Activated CD4-positive, alpha-beta T cell treated with anti-CD3 and anti-CD28 coated beads, Interleukin-2, amount 50 U/mL, for 4 hours (primary cell): ENCODE measurements at places on chromosomes 12 and 14.

GRCh38 chr12:115491511-115492250, 785.8 kb downstream of the MED13L start:
- no peak for DNase-seq

GRCh38 chr12:94768398-94769046, 118.2 kb upstream of the TMCC3 start:
- no peak for DNase-seq

GRCh38 chr12:121330692-121331091, 21.5 kb downstream of the ANAPC5 start:
- no peak for DNase-seq

GRCh38 chr14:45727133-45727532, 474.1 kb upstream of the MIS18BP1 start:
- DNase-seq: no peak

- no peak for DNase-seq
These were observed 900 bp upstream of the DPF3 start for GRCh38 chr14:72894623-72895378.

DNA sequence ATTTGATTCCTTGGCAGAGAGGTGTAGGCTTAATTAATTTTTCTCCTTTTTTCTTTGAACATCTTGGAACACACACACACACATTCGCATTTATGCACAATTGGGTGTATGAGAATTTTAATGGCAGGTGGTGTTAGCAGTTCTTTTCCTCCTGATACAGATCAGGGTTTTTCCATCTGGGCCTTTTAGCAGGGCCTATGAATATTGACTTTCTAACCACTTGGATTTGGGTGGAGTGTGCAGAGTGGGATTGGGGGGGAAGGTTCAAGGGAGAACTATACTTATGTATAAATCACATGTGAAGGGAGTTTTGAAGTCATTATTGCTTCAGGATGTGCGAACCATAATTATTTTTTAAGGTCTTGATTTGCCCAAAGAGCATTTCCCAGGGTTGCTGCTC, 28.9 kb downstream of the NTF3 start:
- DNase-seq: no peak

- no peak for DNase-seq
These were observed 22.1 kb downstream of the RASSF9 start for GRCh38 chr12:85814071-85814470.

DNA sequence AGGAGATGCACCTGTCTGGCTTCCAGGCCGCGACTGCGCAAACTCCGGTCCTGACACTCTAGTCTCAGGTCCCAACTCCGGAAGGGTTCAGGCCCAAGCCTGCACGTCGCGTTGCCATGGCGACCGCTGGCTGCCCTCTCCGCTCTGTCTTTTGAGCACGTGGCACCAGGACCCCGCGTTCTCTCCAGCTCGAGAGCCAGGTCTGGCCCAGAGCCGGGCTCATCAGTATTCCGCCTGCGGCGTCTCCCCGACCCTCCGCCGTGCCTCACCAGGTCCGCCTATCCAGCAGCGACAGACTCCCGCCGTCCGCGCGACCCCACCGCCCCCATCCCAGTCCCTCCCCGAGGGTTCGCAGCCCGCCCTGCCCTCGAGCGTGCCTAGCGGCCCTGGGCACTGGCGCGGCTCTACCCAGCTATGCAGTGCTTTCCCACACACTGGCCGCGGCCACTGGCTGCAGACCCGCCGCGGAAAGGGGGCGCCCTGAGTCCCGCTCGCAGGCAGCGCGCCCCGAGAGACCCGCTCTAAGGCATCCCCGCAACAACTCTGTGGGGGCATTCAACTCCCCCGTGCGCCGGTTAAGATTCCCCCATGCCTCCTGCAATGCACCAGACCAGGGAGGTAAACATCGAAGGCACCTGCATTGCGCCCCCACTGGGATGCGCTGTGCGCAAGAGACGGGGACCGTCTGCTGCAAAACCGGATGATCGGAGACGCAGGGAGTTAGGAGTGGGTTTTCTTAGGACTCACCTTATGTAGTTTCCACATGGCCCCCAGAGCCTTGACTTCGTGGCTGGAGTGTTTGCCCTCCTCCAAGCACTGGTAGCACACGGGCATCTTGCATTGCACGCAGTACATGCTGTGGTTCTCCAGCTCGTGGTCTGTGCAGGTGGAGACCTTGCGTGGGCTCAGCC, 1.3 kb downstream of the TRIM9 start:
- DNase-seq: peak; percentile 42

DNA sequence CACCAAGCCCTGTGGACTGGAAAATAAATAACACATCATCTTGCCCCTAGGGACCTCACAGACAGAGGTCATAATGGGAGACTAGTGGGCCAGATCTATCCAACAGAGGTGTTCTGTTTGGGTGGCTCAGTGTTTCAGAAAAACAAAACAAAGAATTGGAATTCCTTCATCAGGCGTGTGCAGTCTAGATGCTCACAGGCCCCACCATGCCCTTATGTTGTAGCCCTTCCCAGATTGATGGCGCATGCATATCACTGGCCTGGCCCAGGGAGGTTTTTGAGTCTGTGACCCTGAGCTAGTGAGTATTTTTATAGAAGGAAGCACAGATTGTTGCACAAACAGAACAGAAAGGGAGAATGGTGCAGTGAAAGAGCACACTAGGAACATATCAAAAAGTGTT, 859.6 kb downstream of the BCL11B start:
- no peak for DNase-seq

DNA sequence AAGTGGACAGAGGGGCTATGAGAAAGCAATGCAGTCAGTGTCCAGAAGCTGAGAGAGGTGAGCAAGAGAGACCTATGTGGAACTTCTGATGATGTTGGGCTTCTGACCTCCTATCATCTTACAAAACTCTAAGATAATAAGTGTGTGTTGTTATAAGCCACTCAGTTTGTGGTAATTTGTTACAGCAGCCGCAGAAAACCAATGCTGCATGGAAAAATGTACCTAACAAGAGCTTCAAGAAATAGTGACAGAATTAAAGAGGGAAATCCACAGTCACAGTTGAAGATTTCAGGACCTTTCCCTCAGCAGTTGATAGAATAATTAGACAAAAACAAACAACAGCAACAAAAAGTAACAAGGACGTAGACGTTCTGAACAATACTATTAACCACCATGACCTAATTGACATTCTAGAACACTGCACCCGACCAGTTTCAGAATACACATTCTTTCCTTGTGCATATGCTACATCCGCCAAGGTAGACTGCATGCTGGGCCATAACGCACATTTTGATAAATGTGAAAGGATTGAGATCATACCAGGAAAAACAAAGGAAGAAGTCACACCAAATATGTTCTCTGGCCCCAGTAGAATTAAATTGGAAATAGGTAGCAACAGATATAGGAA, 1.8 kb upstream of the EVL start:
- no peak for DNase-seq

DNA sequence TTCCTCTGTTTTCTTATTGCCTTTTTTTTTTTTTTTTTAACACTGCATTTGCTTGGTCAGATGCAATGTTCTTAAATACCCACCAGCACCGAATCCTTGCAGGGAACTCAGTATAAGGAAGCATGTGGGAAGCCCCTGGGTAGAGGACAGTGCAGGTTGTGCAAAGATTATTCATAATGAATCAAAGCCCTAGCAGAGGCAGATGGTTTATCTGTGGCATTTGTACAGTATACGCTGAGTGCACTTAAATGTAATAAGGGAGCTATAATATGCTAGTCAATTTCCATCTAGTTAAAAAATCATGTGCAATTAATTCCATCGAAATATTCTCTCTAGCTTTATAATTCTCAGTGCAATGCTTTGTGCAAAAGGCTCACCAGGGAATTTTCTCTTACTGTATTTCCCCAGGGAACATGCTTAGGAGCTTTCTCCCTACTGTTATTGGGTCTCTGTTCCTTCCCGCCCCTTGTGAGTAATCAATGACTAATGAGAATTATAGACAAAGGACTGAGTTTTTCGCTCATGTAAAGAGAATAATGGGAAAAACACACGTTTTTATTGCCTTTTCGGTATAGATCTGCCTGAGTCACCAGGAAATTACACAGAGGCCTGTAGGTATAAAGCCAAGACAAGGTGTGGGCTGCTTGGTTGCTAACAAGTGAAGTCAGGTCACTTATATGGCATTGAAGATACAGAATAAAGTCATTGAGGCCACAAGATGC, 1214.3 kb upstream of the TMEM132C start:
- no peak for DNase-seq

GRCh38 chr12:107598906-107599305, 86.7 kb upstream of the PWP1 start:
- no peak for DNase-seq

- DNase-seq: no peak
These were observed 106.7 kb downstream of the PPP2R5E start for GRCh38 chr14:63436286-63437098.

GRCh38 chr14:56131004-56131864, 13.0 kb downstream of the PELI2 start:
- DNase-seq: no peak

DNA sequence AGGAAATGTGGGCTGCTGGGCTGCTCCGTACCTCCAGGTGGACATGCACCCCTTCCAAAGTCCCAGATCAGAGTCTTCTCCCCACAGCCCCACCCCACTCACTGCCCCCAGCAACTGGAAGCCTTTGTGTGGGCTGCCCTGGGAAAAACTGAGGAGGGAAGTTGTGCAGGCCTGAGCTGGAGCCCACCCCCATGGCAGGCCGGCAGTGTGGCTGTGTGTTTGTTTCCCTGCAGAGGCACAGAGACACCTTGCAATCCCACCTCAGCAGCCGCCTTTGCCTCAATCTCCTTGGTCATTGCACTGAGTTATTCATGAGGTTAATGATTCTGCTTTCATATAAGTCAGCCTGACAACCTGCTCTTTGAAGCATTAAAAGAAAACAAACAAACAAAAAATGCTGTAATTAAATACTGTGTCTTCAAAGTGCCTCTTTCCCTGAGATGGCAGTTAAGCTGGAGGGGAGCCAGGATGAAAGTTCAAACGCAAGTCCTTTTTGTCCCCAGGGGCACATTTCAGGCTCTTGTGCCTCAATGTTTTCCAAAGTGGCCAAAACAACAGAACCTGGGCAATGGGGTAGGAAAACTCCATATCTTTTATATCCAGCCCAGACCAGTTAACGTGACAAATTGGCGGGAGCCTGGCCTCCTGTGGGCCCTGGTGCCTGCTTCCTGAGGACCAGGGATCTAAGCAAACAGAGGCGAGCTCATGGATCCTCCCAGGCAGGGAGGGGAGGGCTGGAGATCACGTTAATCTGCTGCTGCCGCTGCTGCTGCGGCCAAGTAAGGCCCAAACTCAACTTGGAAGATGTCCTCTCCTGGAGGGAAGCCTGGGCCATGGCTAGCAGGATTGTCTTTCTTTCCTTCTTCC, 51.9 kb upstream of the TSPAN11 start:
- no peak for DNase-seq

GRCh38 chr14:20539906-20540305, 20.9 kb downstream of the RNASE9 start:
- DNase-seq: no peak

- DNase-seq: no peak
These were observed at the start of gene TMEM132D for GRCh38 chr12:129903956-129904829. Gene TMEM132D (minus strand): TSS chr12:129904025.

DNA sequence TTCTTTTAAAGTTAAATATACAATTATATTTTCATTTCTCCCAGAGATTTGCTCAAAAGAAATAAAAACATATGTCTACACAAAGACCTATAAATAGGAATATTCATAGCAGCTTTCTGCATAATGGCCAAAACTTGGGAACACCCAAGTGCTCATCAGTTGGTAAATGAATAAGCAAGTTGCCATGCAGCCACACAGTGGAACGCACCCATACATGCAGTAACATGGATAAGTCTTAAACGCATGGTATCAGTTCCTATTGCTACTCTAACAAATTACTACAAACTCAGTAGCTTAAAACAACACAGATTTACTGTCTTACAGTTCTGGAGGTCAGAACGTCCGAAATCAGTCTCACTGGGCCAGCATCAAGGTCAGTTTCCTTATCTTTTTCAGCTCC, 78.5 kb downstream of the DPF3 start:
- no peak for DNase-seq

DNA sequence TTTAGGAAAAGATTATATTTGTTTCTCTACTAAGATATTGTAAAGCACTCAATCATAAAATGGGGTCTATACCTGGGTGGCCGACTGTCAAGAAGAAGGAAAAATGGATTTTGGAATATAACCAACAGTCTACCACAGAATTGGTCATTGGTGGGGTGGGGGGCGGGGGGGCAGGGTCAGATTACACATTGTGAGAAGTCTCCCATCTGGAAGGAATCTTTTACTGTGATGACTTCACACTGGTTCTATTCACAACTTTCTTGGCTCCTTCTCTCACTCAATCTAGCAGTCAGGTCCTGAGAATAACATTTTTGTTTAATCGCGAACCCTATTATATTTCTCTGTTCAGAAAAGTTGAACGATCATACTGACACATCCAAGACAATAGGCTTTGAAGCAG, 8.7 kb upstream of the CLEC4E start:
- DNase-seq: no peak

DNA sequence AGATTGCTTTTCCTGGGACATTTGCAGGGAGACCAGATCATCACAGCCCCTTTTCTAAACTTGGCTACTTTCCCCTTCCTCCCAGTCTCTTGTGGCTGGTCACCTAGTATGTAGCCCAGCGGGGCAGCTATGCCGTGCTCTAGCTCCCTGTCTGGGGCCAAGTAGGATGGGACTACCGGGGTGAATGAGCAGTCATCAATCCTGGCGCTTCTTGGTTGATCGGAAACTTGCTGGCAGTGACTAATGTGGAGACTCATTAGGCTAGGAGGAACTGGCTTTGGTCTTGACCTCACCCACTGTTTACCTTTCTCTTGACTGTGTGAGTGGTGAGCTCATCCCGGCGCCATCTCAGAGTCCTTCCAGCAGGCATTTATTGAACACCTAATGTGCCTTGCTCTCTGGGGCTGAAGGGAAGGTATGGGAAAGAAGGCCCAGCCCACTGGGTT, 15.9 kb downstream of the PLEKHG3 start:
- no peak for DNase-seq

DNA sequence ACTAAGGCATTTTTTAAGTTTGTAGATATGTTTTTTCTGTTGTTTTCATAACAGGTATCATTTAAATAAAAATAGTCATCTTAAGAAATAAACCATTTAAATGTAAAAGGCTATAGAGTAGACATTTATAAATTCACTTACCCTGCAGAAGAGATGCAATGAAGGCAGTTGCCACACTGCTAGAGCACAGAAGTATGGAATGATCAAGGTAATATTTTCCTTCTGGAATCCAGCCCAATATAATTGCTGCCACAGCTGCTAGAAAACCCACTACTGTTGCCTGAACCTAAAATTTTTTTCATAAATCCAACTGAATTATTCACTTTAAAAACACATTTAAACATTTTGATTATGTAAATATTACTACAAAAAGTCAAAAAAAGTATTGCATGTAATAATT, 69.2 kb downstream of the SLC41A2 start:
- no peak for DNase-seq
